ENCODE measurements at places on chromosomes 1 and 21.

DNA sequence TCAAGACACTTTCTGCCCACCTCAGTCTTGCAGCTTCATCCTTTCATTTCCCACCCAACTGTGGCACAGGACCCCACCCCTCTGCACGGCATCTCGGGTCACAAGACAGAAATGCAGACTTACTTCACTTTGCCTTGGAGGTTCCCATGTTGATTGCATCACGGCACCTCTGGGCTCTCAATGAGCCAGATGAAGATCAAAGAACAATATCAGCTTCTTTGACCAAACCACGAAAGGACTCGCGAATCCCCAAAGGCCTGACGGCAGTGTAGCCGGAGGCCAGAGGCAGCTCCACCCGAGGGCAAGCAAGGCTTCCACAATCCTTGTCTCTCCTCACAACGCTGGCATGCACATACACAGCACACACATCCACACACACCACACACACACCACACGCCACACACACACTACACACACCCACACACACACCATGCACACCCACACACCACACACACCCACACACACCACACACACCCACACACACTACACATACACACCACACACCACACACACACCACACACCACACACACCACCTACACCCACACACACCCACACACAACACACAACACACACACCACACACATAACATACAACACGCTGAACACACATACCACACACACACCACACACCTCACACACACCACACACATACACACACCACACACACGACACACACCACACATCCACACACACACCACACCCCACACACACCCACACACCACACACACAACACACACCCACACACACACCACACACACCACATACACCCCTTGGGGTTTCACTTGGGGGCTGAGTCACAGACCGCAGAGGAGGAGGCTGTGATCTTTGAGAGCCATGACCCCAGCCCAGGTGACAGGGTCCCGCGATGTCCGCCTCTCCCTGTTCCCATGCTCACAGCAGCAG is 35.8 kb downstream of the UBASH3A start:
- DNase-seq, result no peak

DNA sequence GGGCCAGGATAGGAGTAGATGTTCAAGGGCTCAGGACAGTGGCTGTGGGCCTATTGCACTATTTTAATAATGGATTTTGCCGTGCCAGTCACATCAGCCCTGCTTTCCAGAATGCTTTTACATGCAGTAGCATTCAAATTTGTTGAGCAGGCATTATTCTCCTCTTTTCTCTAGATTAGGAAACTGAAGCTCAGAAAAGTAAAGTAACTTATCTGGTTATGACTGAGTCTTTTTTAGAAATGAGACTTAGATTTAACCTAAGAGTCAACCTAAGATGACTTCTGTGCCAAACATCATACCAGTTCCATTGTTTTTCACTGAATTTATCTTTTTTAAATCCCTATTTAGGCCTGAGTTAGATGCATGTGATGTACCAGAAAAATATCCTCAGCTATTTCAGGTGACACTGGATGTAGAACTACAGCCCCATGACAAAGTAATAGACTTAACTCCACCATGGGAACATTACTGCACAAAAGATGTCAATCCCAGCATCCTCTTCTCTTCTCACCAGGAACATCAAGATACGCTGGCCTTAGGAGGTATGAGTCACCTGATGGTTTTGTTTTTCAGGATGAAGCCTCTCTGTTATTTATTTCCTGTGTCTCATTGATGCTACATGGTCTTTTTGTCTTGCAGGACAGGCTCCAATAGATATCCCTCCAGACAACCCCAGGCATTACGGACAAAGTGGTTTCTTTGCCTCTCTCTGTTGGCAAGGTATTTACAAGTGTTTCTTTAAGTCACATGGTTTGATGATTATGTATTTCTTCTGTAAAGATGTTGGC is 31.4 kb upstream of the LEPR start:
- DNase-seq, result peak; percentile 20

- DNase-seq, result no peak
These were observed 48.1 kb downstream of the SYF2 start for GRCh38 chr1:25184001-25184762.

GRCh38 chr1:30532621-30533020 is 190.8 kb downstream of the MATN1 start:
- no peak for DNase-seq

GRCh38 chr1:228987286-228987685 is 252.0 kb downstream of the RHOU start:
- no peak for DNase-seq

DNA sequence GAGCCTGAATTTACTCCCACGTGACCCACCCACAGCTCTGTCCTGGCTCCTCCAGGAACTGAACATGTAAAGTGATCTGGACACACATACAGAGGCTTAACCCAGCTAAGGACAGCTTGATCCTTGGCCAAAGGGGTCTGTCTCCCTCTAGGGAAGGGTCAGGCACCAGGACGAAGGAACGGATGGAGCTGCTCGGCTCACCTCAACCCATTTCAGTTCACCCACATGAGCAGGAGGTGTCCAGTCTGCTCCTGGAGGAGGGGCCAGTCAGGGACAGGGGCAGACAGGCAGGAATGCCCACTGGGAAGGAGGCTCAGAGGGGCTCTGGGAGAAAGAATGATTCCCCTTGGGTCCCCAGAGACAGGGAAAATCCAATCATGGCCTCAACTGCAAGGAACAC is 567.2 kb downstream of the PTPRU start:
- DNase-seq, result no peak

GRCh38 chr1:101130673-101131072 is 105.1 kb upstream of the DPH5 start:
- no peak for DNase-seq

- DNase-seq, result no peak
These were observed 24.6 kb upstream of the CGN start for GRCh38 chr1:151486557-151486956.

- no peak for DNase-seq
These were observed 30.0 kb downstream of the BATF3 start for GRCh38 chr1:212669600-212669999.

- peak; percentile 46 for DNase-seq
These were observed 1.3 kb downstream of the CDC42BPA start for GRCh38 chr1:227317011-227317451.

- peak; percentile 78 for DNase-seq
These were observed 36.2 kb upstream of the PKN2 start for GRCh38 chr1:88647749-88648415.

DNA sequence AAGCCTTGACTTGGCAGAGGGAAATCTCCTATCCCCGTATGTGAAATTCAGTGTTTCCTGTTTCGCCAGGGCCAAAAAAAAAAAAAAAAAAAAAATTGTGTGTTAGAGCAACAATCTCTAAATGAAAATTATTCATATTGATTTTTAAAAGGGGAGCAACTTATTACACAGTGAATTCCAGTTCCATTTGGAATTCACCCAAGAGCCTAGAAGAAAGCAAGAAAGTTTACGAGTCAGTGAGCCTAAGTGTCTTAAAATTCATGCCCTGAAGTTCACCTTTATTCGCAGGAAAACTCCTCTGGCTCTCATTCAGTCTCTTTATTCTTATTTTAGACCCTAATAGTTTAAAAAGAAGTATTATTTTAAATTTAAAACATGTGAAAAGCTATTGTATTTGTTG is 42.1 kb upstream of the HUNK start:
- no peak for DNase-seq

DNA sequence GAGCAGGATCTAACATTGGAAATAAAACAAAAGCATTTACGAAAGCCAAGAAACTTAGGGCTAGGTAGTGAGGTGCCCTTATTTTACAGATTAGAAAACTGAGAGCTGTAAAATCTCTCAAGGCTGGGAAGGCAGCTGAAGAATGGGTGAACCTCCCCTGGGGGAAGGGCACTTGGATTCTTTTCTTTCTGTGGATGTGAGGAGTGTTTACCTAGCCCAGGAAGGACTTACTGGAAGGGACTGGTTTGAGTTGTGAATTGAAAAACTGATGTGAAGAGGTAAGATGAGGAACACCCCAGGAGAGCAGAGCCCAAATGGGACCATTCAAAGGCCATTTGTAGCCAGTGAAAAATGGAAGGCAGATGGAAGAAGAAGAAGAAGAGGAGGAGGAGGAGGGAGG is 74.7 kb upstream of the NGF start:
- DNase-seq, result peak; percentile 9

GRCh38 chr1:248155927-248156326 is 11.0 kb downstream of the OR2M5 start:
- peak; percentile 87 for DNase-seq

DNA sequence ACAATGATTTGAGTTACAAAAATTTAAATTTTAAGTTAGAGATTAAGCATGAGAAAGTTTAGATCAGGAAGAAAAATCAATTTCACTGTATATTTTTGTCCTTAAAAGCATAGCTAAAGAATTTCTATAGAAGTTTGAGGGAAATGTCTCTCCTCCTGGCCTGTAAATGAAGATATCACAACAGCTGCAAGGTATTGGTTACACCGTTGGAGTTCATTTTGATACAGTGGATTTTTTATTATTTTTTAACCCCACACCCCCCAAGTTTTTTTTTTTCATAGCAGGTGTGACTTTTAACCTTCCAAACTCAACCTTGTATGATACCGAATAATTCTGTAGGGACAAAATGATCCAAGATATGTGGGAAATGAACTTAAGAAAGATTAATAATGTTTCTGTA is 156.3 kb downstream of the DISP1 start:
- DNase-seq, result no peak

DNA sequence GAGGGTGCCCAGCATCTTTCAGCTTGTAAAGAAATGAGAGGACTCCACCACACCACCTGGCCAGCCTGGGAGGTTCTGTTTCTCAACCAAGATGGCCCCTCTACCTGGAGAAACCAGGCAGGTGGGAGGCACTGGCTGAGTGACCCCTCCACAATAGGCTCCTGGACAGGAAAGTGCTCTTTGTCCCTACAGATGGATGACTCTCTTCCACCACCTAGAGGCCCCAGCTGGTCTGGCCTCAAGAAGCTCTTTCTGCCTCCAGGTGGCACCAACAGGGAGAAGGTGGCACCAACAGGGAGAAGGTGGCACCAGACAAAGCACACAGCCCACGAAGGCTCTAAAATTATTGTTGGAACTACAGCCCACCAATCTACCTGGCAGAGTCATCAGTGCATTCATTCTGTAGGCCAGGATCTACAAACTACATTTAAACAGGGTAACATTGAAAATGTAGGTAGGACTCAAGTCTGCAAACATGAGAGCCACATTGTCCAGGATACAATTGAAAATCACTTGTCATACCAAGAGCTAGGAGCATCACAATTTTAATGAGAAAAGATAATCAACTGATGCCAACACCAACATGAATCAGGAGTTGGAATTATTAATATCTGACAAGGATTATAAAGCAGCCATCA is 14.4 kb downstream of the TMPRSS3 start:
- DNase-seq, result peak; percentile 89

DNA sequence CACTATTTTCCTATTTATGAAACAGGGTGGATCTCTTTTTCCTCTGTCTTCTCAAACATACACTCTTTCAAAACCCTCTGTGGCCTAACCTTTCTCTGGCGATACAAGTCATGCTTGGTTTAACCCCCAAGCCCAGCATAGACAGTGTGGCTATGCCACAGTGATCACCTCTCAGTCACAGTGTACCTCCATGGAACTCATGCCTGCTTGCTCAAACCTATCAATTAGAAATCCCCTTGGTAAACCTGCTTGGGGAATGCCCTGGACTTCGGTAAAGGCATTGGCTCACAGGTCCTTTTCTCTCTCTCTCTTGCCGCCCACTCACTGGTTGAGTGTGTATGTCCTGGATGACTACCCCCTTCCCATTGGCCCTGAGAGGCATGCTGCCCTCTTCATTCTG is 147.5 kb downstream of the CYYR1 start:
- DNase-seq, result no peak

GRCh38 chr1:167723707-167724323 is 2.0 kb downstream of the MPZL1 start:
- DNase-seq, result no peak

DNA sequence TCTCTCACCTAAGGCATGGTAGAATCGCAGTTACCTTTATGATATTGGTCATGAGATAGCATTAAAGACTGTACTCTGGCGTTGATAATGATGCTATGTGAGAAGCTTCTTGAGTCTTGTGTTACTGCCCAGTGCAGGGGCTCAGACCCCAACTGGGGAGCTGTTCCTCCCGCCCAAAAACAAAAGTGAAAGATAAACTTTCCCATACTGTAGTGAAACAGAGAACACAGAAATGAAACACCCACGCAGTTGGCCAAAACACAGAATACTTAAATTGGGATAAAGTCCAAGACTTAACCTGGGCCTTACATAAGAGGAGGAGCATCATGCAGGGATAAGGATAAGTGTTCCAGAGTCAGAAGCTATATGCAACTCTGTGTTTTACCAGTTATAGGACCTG is 130.6 kb downstream of the HHIPL2 start:
- DNase-seq, result no peak

DNA sequence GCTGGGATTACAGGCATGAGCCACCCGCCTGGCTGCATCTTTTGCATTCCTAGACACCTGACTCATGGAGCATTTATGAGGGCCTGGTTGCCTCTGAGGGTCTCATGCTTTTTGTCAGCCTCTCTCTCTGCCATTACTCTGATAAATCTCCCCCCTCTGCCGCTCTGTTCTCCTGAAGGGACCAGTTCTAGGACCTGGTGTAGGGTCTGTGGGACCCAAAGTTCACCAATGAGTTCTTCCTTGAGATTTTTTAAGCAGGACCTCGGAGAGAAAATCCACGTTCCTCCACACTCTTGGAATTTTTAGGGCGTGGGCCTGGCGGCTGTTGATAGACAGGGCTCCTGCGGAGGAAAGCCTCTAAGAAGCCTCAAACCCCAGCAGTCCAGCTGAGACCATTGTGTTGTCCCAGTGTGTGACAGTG is 91.9 kb upstream of the ERRFI1 start:
- DNase-seq, result no peak

- DNase-seq, result no peak
These were observed 55.2 kb upstream of the LGALS8 start for GRCh38 chr1:236468625-236469024.

- DNase-seq, result peak; percentile 66
These were observed 592 bp downstream of the AGRN start for GRCh38 chr1:1020415-1021009.

DNA sequence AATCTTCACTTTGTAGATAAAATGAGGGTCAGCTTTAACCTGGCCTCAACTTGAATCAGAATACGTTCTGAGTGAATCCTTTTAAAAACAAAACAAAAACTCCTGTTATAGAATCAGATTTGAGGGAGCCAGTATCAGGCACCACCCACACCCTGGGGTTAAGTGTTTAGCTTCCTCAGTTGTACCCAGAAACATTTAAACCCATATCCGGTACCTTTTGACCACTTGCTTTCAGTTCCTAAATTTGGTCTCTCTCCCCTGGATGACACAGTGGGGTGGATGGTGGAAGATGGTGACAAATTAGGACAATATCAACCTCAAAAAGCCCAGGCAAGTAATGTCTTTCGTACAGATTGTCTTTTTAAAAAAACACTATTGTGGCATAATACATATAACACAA is 10.4 kb downstream of the KLHDC7A start:
- no peak for DNase-seq

DNA sequence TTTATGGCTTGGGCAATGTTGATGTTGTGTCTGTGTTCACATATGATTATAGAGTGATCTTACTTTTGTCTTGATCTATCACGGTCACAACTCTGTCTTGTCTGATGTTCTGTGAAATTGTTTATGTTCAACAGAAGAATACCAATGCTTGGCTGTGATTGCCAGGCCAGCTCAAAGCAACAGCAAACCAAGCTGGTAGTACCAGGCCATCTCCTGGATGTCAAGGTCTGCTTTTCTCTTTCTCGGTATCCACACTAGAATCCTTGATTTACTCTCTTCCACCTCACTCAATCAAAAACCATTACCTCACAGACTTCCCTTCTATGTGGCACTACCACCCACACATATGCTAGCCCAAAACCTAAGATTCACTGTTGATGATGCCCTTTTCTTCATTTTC is 1.3 kb upstream of the CDC7 start:
- DNase-seq, result no peak

Data from DMS53 (cell line).